HL-60 (cell line): ENCODE measurements at places on chromosomes 12 and 14.

DNA sequence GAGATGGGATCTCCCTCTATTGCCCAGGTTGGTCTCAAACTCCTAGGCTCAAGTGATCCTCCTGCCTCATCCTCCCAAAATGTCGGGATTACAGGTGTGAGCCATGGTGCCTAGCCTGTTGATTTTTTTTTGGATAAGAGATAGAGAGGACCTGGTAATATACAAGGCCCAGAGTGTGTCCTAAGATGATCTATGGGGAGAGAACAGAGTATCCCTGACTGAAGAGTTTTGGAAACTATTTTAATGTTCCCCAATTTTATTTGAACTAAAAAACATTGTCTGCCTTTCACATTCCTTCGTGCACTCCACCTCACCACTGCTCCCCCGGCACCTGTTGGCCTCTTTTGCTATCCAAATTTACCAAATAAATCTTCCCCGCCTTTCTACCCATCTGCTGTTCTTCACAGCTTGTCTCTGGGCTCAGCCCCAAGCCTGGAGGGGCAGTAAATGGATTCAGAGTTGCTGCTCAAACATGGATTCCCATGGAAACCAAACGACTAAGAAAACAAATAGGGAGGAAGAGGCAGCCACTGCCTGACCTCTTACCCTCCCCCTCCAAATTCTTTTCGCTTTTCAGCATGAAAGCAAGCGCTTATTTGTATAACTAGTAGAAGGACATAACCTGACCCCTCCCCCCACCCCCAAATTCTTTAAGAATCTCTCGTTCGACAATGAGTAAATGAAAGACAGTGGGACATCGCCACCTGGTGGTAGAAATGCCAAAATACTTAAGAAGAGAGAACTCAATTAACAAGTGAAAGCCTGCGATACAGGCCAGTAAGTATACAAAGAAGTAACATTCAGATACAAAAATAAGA lies 22.6 kb downstream of the OR10G3 start:
- peak; percentile 14 for DNase-seq

DNA sequence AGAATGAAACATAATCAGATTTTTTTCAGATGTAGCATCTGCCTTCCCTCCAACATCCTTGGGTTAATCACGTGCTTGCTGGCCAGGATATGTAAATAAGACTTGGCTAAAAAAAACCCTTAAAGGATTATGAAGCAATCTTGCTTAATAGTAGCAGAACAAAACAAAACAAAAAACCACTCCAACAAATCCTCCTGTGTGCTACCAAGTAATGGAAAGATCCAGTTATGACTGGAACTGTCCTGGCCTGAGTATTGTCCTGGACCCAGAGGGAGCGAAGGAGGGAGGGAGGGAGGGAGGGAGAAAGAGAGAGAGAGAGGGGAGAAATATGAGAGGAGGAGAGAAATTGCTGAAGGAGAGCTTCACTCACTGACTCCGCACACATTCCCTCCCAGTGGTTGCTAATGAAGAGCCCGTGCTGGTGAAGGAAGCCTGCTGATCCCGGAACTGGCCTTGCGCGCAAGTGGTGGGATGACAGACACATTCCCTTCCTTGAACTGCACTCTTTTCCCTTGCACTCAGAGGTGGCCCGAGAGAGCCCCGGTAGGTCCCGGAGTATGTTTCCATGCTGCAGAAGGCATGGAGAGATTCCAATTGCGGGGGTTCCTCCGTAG lies 57.2 kb downstream of the HMGA2 start:
- DNase-seq, result no peak

DNA sequence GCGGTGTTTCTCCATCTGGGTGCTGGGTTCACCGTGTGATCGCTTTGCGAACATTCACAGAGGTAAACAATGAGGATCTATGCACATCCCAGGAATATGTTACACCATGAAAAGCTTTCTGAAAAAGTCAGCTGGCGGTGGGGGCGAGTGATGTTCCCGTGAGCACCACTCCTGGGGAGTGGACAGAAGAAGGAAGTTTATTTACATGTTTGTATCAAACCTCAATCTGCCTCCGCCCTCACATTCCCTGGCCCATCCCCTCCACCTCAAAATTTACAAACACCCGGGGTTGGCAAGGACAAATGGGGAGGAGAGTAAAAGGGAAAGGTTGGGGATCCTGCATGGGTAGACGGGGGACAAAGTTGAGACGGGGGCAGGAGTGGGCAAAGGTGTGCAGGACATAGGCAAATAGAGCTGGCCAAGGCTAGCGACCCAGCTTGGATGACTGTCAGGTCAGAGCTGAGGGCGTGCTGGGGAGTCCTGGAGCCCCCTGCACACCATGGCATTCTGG lies 6.9 kb downstream of the TNFRSF1A start:
- no peak for DNase-seq

- no peak for DNase-seq
These were observed 1.2 kb downstream of the SSTR1 start for GRCh38 chr14:38208618-38209562.

DNA sequence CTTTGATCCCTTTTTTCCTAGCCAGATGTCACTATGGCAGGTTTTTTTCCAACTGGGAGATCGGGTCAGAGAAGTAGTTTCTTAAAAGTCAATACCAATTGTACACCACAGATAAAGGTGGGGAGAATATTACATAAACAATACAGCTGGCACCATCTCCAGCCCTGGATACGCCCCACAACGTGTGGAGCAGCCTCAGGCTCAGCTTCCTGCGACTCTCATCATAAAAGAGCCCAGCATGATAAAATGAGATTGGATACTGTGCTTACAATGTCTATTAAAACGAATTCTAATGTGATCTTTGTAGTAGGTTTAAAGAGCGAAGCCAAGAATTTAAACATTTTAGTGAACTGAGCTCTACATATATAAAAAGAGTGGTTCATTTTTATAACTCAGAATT lies 21.5 kb downstream of the EFCAB11 start:
- DNase-seq, result no peak
